ENCODE measurements at places on chromosomes 1 and 21.

GRCh38 chr1:65069011-65069565 is 78.9 kb upstream of the AK4 start:
- DNase-seq: no peak

- no peak for DNase-seq
Measured at GRCh38 chr1:7013833-7014639, 228.8 kb downstream of the CAMTA1 start.

DNA sequence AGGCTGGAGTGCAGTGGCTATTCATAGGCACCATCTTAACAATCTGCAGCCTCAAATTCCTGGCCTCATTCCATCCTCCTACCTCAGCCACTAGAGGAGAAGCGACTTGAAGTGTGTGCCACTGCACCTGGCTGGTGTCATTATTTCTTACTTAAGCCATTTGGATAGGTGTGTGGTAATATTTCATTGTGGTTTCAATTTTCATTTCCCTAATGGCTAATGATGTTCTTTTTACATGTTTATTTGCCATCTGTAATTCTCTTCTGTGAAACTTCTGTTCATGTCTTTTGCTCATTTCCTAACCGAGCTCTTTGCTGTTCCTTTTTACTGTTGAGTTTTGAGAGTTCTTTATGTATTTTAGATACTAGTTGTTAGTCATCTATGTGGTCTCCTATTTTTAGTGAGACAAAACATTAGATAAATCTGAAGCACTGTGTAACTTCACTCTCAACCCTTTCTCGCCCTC is 66.8 kb downstream of the SLC27A3 start:
- DNase-seq: peak; percentile 83

DNA sequence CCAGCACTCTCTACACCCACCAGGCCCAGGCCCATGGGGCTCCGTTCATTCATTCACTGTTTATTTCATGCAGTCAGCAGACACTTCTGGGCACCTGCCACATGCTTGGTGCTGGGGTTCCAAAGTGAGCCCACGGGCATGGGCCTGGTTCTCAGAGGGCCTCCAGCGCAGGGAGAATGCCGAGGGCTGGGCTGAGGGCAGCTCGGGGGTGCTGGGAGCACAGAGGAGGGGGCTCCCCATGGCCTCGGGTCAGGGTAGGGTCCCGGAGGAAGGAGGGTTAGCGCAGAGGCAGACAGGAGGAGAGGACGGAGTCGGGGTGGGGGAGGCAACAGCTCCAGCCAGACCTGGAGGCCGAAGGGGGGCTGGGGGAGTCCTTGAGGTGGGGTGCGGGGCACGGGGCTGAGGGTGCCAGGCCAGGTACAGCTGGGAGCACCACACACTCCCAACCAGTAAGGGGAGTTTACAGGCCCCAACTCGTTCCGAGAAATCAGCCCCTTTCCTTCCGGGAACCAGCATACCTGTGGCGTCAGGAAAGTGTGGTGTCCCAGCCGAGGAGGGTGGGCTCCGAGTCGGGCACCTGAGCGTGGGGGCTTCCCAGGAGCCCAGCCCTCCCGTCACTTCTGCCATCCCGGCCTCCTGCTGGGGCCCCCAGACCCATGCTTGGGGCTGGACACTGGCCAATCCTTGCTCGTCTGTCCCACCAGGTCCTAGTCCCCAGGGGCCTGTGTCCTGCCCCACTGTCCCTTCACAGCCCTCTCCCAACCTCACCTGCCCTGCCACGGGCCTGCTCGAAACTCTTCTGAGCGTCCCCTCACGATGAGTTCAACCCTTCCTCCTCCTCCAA is 10.8 kb downstream of the ARHGEF16 start:
- DNase-seq: no peak

DNA sequence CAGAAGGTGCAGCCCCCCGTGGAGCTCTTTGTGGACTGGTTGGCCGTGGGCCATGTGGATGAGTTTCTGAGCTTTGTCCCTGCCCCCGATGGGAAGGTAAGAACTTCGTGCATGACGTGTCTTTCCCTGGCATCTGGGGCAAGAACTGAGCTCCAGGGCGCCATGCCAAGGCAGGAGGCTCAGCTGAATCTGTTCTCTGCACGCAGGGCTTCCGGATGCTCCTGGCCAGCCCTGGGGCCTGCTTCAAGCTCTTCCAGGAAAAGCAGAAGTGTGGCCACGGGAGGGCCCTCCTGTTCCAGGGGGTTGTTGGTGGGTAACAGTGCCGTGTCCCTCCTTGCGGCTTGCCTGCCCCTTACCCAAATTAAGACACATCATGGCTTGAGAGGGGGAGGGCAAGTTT is 27.7 kb downstream of the PADI3 start:
- no peak for DNase-seq

- DNase-seq: no peak
Measured at GRCh38 chr1:183417772-183418491, at the start of gene NMNAT2. TSS of gene NMNAT2 (minus strand) at chr1:183418380. CDS start at chr1:183418267, 113 bp downstream.

- DNase-seq: no peak
Measured at GRCh38 chr21:44720170-44720569, 8.8 kb upstream of the TSPEAR start.

DNA sequence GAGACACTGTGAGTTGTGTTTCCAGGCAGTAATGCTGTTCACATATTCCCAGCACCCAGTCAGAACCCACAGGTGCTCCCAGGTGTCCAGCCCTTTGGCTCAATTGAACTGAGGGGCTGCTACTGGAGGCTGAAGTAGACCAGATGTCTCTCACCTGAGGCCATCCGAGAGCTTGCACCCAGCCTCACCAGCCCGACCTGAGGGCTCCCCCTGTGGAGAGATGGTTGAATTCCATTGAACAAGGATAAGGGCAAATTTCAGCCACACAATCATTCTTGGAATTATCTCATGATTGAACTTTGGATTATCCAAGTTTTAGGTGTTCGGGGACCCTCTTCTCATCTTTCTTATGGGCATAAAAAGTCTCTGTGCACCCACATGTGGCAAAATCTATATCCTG is 52.1 kb downstream of the OBSCN start:
- no peak for DNase-seq

GRCh38 chr1:180155182-180155682 is 563 bp downstream of the QSOX1 start:
- DNase-seq: no peak

GRCh38 chr1:228752675-228753265 is 17.5 kb downstream of the RHOU start:
- DNase-seq: no peak

Data from NCI-H2029 (cell line).